ENCODE measurements at places on chromosomes 7 and 10.

GRCh38 chr7:75743455-75743859 is 4.7 kb upstream of the HIP1 start:
- no peak for DNase-seq

DNA sequence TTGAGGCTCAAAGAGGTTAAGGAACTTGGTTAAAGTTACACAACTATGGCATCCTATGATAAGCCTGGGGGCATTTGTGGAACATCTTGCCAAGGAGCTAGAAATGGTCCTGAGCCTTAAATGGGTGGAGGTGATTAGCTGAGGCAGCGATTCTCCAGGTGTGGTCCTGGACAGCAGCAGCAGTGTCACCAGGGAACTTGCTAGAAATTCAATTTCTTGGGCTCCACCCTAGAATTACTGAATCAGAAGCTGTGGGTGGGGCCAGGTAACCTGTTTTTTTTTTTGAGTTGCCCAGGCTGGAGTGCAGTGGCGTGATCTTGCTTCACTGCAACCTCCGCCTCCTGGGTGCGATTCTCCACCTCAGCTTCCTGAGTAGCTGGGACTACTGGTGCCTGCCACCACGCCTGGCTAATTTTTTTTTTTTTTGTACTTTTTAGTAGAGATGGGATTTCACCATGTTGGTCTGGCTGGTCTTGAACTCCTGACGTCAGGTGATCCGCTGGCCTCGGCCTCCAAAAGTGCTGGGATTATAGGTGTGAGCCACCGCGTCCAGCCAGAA is 13.1 kb downstream of the RPS24 start:
- DNase-seq = no peak

- peak; percentile 47 for DNase-seq
Observed at GRCh38 chr7:44769776-44770294, 21.2 kb downstream of the ZMIZ2 start.

DNA sequence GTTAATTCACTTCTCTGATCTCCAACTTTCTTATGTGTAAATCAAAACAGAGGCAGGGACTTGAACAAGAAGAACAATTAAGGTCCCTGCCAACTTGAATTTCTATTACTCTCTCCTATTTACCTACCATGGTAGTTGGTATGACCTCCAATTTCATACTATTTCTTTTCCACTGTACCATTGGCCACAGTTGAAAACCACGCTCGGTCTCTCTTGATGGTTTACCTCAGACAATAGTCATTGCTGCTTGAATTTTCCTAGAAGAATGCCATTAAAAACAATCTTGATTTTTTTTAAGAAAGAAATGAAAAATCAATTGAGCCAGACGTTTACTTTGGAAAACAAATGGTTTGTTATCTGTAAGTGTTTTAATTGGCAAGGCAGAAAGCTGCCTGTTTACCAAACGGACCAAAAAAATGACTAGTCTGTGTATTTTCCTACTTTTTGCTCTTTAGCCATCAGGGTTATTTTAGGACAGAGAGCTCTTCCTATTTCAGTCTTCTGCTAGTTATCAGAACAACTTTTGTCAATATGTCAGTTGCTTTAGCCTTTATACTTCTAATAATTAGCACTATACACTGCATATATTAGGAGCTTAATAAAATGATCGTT is 157.5 kb upstream of the PLXDC2 start:
- no peak for DNase-seq

GRCh38 chr10:74738985-74739567 is 87.3 kb upstream of the KAT6B start:
- peak; percentile 51 for DNase-seq

DNA sequence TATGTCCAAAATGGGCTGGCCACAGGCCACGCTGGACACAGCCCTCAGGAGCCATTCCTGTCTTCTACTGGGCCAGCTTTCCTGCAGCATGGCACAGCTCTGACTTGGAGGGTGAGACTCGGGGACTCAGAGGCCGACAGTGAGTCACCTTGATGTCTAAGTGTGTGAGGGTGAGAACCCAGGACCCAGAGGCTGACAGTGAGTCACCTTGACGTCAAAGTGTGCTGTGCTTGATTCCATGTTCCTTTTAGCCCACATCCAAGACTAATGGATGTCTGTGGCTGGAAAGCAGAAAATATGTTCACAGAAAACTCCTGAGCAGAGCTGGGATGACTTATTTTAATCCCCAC is 6.0 kb upstream of the FAM170B start:
- no peak for DNase-seq

DNA sequence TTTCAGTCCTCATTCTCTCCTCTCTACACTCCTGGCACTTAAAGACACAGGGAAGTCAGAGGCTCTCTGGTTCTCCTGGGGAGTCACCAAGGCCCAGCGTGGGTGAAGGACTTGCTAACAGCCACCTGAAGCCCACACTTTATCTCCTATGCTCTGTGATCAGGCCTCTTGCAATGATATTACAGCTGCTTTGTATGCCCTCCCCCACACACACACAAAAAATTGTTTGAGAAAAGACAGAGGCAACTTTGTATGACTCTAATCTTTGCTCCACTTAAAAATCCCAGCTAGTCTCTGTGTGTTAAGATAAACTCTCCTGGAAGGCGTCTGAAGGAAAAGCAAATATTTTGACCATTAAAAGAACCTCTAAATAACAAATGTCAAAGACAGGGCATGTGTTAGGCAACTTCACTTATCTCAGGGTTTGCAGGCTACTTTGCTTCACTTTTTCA is 507.2 kb downstream of the TNS3 start:
- no peak for DNase-seq

- no peak for DNase-seq
Observed at GRCh38 chr7:122046402-122046801, 97.6 kb downstream of the AASS start.

DNA sequence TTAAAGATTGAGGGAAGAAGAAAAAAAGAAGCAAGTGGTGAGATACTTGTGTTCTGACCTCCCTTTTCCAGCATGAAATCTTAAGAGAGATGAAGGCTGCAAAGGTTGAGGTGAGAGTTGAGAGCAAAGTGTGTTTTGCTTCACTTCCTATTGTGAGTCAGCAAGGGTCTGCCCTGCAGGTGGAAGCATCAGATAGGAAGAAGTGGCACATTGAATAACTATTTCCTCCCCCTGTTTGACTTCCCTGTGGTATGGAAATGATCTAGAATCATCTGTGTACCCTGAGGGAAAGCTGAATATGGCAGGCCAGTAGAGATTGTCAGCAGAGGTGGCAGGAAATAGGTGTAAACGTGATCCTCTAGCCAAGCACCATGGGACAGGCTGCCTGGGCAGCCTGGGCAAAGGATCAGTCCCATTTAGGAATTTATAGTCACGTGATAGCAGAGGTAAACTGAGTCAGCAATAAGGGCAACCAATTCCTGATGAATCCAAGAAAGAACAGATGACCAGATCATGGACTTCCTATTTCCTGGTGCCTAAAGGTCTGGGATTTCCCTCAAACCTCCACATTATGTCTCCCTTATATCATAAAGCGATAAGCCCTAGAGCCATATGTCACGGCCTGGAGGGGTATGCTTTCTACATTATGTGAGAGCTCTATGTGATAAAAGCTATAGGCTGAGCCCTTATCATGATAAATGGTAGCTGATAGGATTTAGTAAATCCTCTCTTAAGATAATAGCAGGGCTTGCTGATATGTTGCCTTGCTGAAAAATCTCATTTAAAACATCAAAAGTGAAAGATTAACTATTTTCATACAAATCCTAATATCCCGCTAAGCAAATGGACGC is 287.0 kb downstream of the MDFIC start:
- no peak for DNase-seq

DNA sequence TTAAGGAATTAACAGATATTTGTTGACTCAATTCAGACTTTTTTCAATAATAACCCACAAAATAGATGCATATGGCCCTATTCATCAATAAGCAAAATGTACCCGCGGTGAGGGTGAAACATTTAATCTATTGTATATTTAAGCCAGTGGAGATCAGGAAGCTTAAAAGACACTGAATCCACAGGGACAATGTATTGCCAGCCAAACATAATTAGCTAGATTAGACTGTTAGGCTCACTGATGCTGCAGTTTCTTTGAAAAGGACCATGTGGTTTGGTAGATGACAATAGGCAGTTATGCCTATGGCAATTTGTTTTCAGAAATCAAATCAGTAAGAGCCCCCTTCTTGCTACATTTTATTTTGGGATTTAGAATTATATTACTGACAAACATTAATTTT is 87.3 kb upstream of the PLXDC2 start:
- no peak for DNase-seq

Measured in activated naive CD4-positive, alpha-beta T cell treated with anti-CD3 and anti-CD28 coated beads, Interleukin-2, amount 10 ng/mL, durations not matched to agents 7 days and 5 days (primary cell).